ENCODE measurements at places on chromosomes 6 and 20. TPM values are rescaled to one million over a fixed set of nuclear protein-coding genes. Genes with fewer than 3 reads are reported as not detected.

The GTSF1L gene
- total RNA-seq, result not detected

The DNAH8 gene
- total RNA-seq, result under 0.01 TPM

The SCRT2 gene
- not detected for total RNA-seq

The ADGRB3 gene
- total RNA-seq, result 0.16 TPM

The OVOL2 gene
- total RNA-seq, result not detected

The BPIFA2 gene
- not detected for total RNA-seq

Data from bronchial smooth muscle cell (primary cell).